Suppressor macrophage (primary cell): ENCODE measurements at places on chromosomes 12 and 14.

DNA sequence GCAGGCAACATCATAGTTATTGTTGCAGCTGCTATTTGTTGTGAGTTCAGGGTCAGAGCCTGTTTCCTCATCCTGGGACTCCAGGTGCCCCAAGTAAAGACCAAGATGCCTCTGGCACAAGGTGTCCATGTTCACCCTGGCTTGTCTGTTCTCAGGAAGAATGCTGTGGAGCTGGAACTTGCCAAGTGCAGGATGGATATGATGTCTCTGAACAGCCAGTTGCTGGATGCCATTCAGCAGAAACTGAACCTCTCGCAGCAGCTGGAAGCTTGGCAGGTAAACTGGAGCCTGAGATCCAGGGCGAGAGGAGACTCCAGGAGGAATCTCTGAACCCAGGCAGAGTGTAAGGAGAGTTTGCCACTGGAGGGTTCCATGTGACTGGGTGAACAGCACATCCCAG is 26.8 kb downstream of the RAB35 start:
- no peak for DNase-seq

DNA sequence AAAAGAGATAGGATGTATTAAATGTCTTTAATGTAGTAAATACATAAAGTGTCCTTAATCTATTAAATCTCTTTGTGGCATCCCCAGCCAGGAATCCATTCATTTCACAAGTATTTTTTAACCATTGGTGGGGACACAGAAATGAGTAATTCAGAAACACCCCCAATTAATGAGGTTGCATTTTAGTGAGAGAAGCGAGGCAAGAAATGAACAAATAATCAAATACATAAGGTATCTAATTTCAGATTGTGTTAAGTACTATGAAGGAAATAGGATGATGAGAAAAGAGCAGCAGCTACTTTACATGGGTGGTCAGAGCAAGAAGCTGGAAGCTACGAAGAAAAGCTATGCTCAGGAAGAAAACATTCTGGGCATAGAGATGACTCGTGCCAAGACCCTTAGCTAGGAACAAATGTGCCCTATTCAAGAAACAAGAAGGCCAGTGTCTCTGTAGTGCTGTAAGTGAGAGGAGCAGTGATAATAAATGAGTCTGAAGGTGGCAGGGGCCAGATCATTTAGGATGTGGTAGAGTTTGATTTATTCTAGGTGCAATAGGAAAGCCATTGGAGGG is 60.5 kb upstream of the IGF1 start:
- no peak for DNase-seq

DNA sequence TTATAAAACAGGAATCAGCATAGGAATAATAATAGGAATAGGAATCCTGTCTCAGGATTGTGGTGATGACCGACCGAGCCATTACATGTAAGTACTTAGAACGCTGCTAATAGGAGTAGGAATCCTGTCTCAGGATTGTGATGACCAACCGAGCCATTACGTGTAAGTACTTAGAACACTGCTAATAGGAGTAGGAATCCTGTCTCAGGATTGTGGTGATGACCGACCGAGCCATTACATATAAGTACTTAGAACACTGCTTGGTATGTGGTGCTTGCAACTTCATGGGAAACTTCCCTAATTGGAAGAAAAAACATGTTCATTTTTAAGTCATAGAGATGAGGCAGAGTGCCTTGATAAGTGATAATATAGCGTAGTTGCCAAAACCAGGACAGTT is 30.0 kb downstream of the ELK3 start:
- no peak for DNase-seq

DNA sequence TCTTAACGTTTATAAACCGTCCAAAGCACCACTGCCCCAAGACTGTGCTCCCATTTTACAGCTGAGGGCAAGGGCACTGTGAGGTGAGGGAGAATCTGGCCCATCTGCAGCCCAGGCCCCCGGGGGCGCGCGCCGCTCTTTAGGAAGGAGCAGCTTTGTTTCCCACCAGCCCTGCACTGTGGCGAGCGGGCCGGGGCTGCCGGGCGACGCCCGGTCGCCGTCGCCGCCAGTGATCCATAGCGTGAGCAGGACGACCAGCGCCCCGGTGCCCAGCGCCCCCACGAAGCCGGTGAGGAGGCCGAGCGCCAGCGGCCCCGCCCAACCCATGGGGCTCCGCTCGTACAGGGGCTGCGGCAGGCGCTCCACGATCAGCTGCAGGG is 34.6 kb downstream of the FIGNL2 start:
- no peak for DNase-seq

- DNase-seq: no peak
These were observed 48.6 kb downstream of the VEZT start for GRCh38 chr12:95266254-95266653.

GRCh38 chr14:100772607-100773165 is 46.0 kb downstream of the DLK1 start:
- DNase-seq: no peak

GRCh38 chr14:91708795-91709194 is 23.1 kb downstream of the CATSPERB start:
- no peak for DNase-seq

GRCh38 chr12:11943919-11944700 is 126.6 kb upstream of the BCL2L14 start:
- no peak for DNase-seq

DNA sequence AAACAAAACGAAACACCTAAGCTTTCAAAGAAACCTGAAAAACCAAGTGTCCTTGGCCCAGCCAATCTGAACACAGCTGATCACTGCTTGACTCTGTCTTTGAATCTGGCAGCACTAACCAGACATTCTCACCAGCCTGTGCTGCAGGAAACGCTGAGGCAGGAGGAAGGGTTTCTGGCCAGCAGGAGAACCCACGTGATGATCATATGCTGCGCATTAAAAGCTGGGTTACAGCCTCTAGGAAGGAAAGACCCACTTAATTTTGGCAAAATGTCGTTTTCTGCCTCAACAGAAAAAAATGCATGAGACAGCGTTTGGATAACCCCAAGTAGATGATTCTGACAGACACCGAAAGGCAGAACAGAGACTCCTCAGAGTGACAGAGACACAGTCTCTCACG is 9.8 kb downstream of the APPL2 start:
- DNase-seq: peak; percentile 88

- DNase-seq: no peak
These were observed 52.9 kb upstream of the BCL2L14 start for GRCh38 chr12:12017798-12018197.

DNA sequence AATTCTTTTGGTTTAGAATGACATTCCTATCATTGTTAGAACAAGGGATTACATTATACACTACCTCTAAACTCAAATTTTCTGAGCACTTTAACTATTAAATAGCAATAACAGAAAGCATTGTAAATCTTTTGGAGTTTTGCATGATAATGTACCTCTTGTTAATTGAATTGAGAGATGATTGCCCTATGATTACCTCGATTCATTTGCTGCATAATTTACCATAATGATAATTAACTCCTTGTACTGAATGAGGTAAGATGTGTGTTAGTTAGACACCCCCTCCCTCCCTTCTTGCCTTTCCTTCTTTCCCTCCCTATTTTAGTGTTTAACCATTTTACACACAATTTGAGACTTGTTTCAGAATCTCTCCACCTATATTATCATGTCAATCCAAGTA is 469.2 kb downstream of the DIO2 start:
- DNase-seq: no peak

GRCh38 chr12:4114986-4115385 is 158.6 kb upstream of the CCND2 start:
- no peak for DNase-seq

GRCh38 chr14:39050389-39050788 is 52.6 kb downstream of the SEC23A start:
- DNase-seq: peak; percentile 16

DNA sequence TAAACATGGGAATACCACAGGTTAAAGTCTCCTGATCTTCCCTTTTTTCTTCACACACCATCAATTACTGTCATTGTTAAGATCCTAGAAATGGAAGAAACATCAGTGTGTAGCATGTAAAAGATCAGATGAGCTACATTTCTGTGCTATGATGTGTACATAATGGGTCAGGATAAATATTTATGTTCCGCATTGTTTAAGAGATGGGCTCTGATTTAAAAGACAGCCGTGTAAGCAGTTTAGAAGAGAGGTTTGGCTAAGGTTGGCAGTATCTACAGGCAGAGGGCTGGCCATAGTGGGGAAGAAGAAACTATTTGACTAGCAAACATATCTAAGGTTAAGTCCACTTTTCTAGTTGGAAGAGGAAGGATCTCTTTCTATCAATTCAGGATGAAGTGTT is 49.4 kb downstream of the LRRC9 start:
- no peak for DNase-seq

DNA sequence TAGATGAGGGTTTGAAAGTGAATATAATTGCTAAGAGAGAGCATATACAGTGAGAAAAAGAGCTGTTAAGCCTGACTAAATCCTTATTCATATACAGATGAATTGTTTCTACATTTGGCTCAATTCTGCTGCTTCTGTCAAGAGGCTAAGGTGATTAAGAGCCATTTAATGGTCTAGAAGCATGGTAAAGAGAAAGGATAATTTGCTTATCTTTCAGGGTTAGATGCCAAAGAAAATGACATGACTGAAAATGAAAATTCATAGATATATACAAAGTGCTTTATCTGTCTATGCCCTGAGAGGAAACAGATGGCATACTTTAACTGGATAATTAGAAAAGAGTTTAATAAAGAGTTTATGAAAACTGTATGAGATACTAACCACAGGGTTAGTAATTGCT is 834.9 kb downstream of the SLC6A15 start:
- no peak for DNase-seq

GRCh38 chr12:99977550-99977949 is 7.2 kb downstream of the ANKS1B start:
- DNase-seq: no peak

DNA sequence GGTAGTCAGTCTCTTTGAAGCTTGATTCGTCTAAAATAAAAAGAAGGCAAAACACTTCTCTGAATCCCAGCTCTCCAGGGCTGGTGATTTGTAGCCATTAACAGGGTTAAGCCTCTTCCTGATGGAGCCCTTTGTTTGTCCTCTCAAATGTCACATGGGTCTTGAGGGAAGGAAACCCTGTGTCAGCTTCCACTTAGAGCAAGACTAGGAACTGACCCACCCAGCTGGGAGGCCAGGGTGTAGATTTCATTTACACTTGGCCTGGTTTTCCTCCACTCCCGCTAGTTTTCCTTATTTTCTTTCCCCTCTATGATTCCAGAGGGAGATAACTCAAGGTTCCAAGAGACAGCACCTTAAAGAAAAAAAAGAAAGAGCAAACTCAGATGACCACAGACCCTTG is 230.5 kb upstream of the EGLN3 start:
- no peak for DNase-seq

- no peak for DNase-seq
These were observed 199.6 kb upstream of the OTX2 start for GRCh38 chr14:57009585-57010515.

- DNase-seq: peak; percentile 40
These were observed 37.1 kb downstream of the USP15 start for GRCh38 chr12:62297321-62297720.

GRCh38 chr12:92123780-92124688 is 21.6 kb downstream of the BTG1 start:
- peak; percentile 42 for DNase-seq

DNA sequence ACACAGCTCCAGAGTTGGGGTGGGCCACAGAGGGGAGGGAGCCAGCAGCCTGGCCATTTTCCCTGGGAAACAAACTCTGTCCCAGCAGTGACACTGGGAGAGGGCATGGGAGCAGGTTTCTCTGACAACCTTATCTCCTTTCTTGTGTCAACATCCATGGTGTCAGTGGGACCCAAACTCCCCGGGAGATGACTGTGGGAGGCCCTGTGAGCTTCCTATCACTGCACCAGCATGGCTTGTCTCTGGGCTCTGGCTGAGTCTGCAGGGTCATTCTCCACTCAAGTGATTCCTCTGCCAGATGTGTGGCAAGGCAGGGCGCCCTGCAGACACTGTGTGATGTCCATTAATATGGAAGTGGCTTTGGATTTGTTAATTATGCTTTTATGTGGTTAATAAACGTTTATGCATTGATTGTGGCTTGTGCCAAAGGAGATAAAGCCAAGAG is 10.1 kb downstream of the LRTM2 start:
- no peak for DNase-seq

GRCh38 chr14:37210448-37210847 is 12.7 kb downstream of the MIPOL1 start:
- DNase-seq: no peak
